ENCODE measurements at places on chromosomes 5 and 9. TPM values are rescaled to one million over a fixed set of nuclear protein-coding genes. Genes with fewer than 3 reads are reported as not detected.

IER5L gene
- 12.5 TPM for total RNA-seq

CETN3 gene
- 2.5 TPM for total RNA-seq

SOHLH1 gene
- not detected for total RNA-seq

FAM221B gene
- total RNA-seq = not detected

HACD4 gene
- total RNA-seq = 2.8 TPM

DNA sequence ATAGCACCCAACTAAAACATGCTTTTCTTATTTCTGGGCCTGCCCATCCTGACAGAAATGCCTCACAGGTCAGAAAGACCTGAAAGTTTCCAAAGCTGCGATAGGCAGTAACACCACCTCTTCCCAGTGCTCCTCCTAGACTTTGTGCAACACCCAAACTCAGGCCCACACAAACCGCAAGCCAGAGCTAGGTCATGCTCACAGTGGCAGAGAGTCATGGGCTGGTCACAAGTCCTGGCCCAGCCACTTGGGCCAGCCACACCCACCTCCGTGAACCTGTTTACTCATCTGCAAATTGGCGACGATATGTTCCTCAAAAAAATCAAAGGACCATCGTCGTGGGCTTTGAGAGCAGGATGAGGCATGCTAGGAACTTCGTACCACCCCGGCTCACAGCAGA lies 44.0 kb upstream of the SLC25A51 start:
- DNase-seq = no peak
- H3K4me3 ChIP-seq = no peak overlapping the region
- no peak overlapping the region for H3K27ac ChIP-seq

DNA sequence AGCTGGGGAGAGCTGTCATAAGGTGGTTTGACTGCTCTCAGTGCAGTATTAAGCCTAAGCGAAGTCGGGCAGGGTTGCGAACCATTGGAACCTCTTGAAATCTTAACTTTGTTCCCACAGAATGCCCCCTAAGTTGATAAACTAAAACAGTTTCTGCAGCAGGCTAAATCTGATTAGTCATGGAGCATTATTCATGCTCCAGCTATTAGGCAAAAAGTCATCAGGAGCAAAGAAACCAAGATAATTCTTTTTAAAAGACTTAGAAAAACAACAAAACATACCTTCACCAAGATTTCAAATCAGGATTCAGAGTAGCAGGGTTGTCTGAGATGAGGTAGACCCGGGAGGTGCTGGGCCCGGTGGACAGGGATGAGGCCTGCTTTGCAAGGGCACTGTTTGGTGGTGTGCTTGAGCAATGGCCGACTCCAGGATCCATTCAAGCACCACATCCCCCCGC lies 69.9 kb upstream of the PLPP1 start:
- no peaks in the 10 kb centered on the region for H3K36me3 ChIP-seq
- no peak overlapping the region for H3K4me3 ChIP-seq
- no peaks in the 10 kb centered on the region for H3K27me3 ChIP-seq

DNA sequence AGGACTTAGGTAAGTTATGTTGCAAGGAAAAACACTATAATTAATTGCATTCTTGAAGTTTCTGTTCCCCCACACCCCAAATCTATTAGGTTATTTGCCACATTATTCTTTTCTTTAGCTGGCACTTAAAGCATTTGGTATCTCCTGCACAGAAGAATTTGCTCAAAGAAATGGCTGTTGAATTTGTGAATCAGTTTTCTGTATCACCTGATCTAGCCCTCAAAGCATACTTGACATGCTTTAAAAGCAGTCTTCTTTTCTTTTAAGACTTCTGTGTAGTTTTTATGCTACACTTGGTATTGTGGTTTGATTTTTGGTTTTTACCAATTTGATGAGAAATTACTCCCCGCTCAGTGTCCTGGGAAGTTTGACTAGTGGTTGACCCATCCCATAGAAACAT lies 69.1 kb downstream of the RIC1 start:
- H3K27me3 ChIP-seq = no peaks in the 10 kb centered on the region
- H3K27ac ChIP-seq = no peak overlapping the region
- no peak for DNase-seq
- no peak overlapping the region for H3K4me3 ChIP-seq
- peaks cover 4% of the 10 kb centered on the region for H3K36me3 ChIP-seq
- peaks cover 17% of the 10 kb centered on the region for H3K4me1 ChIP-seq

- no peak overlapping the region for H3K27ac ChIP-seq
- no peak for DNase-seq
- no peaks in the 10 kb centered on the region for H3K27me3 ChIP-seq
- no peak overlapping the region for H3K4me3 ChIP-seq
These were observed 107.3 kb upstream of the TBC1D2 start for GRCh38 chr9:98362624-98363252.

GRCh38 chr9:19424176-19424779 lies 15.5 kb downstream of the ACER2 start:
- no peak overlapping the region for H3K4me3 ChIP-seq
- no peak overlapping the region for H3K27ac ChIP-seq
- H3K36me3 ChIP-seq = no peaks in the 10 kb centered on the region
- H3K27me3 ChIP-seq = no peaks in the 10 kb centered on the region
- no peaks in the 10 kb centered on the region for H3K4me1 ChIP-seq

DNA sequence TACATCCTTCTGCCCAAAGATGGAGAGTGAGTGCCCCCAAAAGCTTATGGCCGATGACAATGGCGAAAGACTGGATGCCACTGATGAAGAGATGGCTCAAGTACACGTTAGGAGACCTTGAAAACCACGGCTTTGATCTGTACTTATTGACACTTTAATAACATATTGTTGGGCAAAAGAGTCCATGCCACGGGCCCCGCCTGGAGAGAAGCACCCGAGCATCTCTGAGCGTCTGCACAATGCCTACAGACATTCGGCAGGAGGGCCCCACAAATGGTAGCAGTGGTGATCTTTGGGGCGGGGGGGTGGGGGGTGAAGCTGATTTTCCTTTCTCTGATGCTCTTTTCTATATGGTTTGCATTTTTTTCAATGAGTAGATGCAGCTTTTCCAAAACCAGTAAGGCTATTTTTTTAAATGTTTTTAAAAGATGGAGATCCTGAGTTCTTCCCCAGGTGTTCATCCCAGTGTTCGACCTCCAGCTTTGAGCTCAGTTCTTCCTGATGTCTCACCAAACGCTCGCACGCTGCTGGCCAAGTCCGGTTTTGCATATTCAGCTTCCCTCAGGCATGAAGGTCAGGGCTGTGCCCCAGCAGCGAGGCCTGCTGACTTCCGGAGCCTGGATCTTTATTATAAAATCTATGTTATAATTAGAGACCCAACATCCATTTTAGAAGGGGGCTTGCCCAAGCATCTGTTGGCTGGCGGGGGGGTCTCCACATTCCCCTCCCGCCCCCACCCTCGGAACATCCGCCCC lies 34.3 kb upstream of the BARHL1 start:
- H3K27ac ChIP-seq = no peak overlapping the region
- H3K27me3 ChIP-seq = peaks cover 39% of the 10 kb centered on the region
- no peaks in the 10 kb centered on the region for H3K36me3 ChIP-seq
- no peaks in the 10 kb centered on the region for H3K4me1 ChIP-seq

GRCh38 chr5:139149477-139150199 lies 48.5 kb downstream of the SIL1 start:
- H3K27me3 ChIP-seq = no peaks in the 10 kb centered on the region
- H3K4me1 ChIP-seq = peaks cover 15% of the 10 kb centered on the region
- no peaks in the 10 kb centered on the region for H3K36me3 ChIP-seq
- no peak overlapping the region for H3K4me3 ChIP-seq
- DNase-seq = peak; percentile 73

- no peak for DNase-seq
- H3K36me3 ChIP-seq = no peaks in the 10 kb centered on the region
- H3K27ac ChIP-seq = no peak overlapping the region
These were observed 69.1 kb upstream of the TJP2 start for GRCh38 chr9:69104830-69105527.

Measured in IMR-90 (cell line).